NCI-H2081 treated with DMSO at 0.1 percent for 48 hours (cell line): ENCODE measurements at places on chromosomes 2 and 18.

DNA sequence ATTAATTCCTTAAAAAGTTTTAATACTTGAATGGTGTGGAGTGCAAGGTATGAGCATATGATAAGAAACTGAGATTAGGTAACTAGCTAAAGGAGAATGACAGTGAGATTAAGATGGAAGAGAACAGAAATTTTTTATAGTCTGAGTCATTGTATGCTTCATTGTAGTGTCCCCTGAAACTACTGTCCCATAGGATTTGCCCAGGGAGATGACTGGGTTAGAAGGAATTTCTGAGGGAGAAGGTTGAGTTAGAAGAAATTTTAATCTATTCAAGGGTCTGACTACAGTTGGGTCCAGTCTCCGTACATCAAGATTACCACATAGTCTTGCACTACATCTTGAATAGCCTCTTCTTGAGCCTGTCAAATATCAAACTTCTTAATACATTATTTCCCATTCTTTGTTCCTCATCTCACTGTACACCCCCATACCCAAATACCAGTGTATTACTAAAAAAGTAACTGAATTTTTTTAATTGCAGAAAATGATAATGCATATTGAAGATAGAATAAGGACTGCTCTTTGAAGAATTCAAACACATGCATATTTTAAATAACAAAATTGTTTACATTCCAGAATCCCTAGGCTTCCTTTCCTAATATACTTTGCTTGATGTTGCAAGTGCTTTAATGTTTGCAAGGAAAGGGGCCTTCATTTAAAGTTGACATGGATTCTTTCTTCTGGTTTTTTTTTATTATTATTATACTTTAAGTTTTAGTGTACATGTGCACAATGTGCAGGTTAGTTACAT, 314.3 kb upstream of the COL3A1 start:
- no peak for DNase-seq

DNA sequence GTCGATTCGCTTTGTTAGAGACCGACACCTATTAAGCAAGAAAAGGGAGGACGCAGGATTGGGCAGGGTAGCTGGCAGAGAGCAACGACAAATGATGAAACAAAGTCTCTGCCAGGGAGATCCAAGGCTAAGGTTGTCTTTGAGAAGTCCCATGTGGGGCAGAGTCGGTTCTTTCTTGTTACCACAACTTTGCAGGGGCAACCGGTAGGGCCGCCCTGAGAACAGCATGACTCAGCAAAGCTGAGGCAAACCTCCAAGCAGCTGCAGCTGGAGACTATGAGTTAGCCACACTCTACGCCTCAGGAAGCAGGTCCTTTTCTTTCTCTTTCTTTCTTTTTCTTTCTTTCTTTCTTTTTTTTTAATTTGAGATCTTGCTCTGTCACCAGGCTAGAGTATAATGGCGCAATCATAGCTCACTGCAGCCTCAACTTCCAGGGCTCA, 452.3 kb upstream of the ID2 start:
- no peak for DNase-seq

- DNase-seq, result no peak
These were observed 52.0 kb upstream of the ARL4C start for GRCh38 chr2:234548695-234549420.

DNA sequence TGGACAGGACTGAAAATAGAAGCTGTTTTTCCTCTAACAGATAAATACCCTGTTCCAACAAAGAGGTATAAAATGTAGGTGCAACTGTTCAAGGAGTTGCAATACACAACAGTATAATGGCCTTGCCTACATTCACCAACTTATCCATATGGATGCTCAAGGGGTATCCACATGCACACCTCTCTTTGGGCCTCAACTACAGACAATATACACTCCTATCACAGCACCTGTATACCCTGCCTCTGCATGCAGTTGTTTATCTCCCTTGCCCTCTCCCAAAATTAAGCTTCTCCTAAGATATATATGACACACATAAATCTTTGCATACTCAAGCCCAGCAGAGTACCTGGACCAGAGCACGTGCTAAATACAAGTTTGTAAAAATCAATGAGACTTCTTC, 37.3 kb downstream of the DARS1 start:
- no peak for DNase-seq

DNA sequence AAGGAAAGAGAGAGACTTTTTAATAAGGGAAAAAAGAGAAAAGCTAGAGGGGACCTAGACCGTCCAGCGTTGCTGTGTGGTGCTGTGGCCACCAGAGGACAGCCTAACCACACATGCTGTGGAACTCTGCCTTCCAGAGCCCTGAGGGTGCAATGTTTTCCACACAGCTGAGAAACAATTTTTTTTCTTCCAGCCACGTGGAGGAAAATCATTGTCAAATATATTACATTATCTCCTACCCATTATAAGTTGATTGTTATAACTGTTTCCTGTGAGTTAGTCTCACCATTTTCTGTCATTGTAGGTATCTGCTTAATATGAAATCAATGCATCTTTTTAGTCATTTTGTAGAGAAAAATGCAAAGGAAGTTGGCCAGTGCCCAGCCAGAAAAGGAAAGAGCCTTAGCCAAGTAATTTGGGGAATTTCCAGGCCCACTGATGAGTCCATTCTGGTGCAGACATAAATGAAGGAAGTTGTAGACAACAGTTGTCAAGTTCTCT, 5.9 kb upstream of the MRPL19 start:
- no peak for DNase-seq

GRCh38 chr18:54239091-54239490, 14.6 kb upstream of the MBD2 start:
- DNase-seq, result no peak

DNA sequence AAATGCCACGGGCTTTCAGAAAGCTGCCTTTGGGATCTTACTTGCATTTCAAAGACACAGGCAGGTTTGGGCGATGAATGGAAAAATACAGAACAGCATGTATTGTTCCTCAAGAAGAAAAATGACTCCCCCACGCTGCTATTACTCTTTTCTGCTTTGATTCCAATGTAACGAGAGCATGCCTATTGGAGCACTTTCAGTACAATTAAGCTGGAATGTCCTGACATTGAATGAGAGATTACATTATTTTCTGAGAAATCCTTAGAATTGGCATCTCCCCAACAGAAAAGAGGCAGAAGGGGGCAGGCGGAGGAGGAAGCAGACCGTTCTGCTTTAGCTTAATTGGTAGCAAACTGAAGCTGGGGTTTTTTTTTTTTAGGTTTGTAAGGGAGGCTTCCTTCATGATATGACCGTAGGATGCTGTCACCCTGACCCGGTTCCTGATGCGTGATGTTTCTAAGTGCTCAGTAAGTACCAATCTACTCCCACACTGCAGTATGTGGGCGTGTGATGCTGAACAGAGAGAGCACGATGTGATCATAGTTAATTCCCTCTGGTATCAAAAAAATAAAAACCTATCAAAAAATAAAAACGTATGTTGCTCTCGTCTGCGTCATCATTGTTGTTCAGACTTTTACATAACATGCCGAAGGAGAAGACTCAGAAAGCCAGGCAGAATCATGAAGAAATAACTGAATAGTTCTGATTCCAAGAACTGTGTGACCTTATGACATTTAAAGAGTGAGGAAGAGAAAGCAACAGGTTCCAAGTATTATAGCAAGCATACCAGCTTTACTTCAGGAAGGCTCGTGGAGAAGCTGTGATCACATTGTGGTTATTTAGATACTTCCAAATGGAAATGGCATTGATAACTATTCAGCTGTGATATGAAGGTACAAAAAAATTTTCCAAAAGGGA, 40.5 kb downstream of the LONRF2 start:
- no peak for DNase-seq

DNA sequence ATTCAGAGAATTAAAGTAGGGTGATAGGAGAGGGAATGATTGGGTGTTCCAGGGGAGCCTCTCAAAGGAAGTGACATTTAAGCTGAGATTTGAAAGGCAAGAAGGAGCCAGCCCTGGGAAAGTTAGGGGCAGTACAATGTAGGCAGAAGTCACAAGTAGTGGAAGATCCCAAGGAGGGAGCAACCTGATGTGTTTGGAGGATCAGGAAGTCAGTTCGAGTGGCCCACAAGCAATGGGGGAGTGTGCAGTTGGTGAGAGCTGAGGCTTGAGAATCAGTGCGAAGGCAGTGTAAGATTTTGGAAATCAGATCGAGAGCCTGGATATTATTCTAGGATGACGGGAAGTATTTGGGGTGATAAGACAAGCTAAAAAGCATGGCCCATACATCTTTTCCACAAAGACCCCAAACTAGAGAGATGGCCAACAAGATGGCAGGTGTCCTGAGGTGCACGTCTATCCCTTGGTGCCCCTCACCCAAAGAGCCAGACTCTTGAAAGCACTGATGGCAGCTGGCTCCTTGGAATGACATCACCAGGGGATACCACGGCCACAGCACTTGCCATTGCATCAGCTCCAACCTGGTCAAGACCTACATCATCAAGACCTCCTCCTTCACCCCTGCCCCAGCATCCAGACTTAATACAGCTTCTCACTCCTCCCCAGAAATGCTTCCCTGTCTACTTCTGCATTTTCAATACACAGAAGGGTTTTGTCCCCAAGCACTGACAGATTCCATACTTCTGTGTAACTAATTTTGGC, 127.3 kb downstream of the BCL2 start:
- no peak for DNase-seq

- DNase-seq, result no peak
These were observed 957.8 kb downstream of the SLC4A3 start for GRCh38 chr2:220585241-220585640.

- no peak for DNase-seq
These were observed 68.6 kb upstream of the RPE start for GRCh38 chr2:209933499-209934483.

- DNase-seq, result no peak
These were observed 18.2 kb downstream of the IWS1 start for GRCh38 chr2:127508023-127508630.

DNA sequence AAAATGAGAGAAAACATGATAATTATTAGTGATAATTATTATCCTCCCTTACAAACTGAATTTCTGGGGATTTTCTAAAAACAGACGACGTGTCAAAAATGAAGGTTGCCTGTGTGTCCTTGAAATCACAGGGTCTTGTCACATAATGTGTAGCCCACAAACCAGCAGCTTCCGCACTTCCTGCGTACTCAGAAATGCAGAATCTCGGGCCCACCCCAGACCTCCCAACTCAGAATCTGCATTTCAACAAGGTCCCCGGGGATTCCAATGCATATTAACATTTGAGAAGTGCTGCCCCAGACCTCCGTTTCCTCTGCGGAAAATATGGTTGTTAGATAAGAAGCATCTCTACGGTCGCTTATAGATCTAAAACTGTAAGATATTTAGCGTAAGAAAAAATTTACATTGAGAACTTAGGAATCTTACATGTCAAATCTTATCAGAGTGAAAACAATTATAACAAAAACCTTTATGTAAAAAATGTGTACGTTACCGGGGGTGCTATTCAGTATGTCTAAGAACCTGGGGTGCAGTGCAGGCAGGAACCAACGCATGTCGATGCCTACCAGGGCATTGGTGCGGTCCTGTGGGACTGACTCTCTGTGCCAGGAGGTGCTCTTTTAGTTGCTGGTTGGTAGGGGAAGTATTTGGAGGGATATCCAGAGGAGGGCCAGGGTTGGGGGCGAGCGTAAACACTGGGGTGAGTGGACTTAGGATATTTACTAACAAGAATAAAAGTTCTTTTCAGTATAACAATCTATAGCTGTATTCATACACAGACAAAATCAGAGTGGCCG, 15.2 kb downstream of the CDKL4 start:
- DNase-seq, result no peak

GRCh38 chr2:167945660-167946368, 301.6 kb downstream of the STK39 start:
- DNase-seq, result no peak

- no peak for DNase-seq
These were observed 485.2 kb downstream of the DCDC2C start for GRCh38 chr2:4188561-4188960.

DNA sequence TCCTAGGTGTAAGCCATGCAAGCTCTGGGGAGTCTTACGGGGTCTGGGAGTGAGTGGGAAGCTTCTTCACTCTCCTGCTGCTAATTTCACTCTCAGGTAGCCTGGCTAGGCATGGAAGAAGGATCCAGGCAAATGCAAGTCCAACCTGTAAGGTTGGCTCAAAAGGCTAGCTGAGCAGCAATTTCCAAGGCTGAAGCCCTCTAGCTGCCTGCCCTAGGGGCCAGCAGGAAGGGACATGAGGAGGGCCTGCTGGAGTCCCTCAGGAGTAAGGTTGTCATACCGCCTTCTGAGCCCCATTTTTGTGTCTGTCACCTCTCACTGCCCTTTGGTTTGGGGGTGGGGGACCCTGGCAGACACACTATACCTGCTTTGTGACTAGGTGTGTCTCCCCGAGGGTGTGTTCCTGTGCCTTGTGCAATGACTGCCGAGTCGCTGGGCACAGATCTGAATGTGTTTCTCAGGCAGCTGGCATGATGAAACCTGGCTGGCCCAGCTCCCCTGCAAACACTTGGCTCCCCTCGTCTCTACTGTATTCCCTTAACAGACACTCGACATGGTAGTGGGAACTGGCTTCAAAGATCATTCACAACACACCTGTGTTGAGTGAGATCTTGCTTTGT, 123.9 kb upstream of the FAM136A start:
- DNase-seq, result no peak

DNA sequence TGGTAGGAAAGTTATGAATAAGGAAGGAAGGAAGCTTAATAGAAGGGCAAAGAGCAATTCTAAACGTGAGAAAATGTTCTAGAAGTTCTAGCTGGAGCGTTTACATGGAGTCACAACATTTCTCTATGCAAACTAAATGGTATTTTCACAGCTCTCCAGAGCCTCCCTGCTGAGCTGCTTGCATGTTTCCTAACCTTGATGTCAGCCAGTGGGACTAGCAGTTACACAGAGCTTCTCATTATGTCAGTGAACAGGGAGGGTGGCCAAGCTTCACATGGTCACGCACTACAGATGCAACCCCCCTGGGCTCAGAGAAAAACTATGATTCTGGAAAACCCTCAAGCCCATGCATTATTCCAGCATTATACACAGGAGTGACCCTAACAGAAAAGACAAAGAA, 153.4 kb upstream of the CCDC150 start:
- DNase-seq, result no peak

DNA sequence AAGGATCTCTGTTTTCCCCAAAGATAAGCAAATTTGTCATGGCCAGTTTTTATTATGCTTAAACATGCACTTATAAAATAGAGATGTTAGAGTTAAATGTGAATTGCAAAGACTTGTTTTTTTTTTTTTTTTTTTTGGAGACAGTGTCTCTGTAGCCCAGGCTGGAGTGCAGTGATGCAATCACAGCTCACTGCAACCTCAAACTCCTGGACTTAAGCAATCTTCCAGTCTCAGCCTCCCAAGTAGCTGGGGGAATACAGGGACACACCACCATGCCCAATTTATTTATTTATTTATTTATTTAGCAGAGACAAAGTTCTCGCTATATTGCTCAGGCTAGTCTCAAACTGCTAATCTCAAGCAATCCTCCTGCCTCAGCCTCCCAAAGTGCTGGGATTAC, 15.1 kb downstream of the PHOSPHO2 start:
- DNase-seq, result no peak

- no peak for DNase-seq
These were observed 21.4 kb downstream of the KIF3C start for GRCh38 chr2:25960920-25961319.

GRCh38 chr18:79442508-79443221, 46.9 kb downstream of the NFATC1 start:
- no peak for DNase-seq
